ENCODE measurements at places on chromosomes 4 and X. TPM values are rescaled to one million over a fixed set of nuclear protein-coding genes. Genes with fewer than 3 reads are reported as not detected.
A peak's percentile ranks its signal among the peaks of the same experiment; 100 is the strongest.

DNA sequence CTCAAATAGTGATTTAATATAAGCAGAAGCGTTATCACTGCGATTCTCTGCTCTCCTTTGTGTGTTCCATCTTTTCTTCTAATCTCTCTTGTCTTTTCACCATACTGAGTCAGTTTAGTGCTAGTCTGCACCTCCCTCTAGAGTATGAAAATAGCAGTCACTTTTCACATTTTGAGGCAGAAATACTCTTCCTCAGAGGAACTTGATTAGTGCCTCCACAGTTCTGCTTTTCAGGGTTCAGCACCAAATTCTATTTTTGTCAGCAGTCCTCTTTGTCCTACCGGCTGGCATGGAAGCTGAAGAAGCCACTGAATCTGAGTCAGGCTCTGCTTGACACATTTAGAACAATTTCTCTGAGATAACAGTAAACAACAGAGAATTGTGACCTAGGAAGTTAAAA, 49.7 kb upstream of the ANKRD17 start:
- no peak overlapping the region for H3K4me3 ChIP-seq
- no peak overlapping the region for H3K27ac ChIP-seq
- no peaks in the 10 kb centered on the region for H3K36me3 ChIP-seq
- no peaks in the 10 kb centered on the region for H3K4me1 ChIP-seq

DNA sequence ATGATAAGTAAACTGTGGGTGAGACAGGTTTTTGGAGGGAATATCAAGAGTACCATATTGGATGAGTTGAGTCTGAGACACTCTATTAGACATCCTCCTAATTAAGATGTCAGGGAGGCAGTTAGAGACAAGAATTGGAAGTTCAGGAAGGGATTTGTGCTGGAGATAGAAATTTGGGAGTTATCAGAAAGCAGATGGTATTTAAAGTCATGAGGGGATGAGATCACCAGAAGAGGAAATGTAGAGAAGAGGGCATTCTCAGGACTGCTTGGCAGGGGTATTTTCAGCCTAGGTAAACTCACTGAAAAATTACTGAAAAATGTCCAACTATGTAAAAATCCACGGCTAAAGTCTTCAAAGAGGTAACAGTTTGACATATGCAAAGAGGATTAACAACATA, 161.6 kb upstream of the PGRMC2 start:
- H3K27ac ChIP-seq = no peak overlapping the region
- H3K36me3 ChIP-seq = peaks cover 7% of the 10 kb centered on the region
- H3K4me1 ChIP-seq = peaks cover under 1% of the 10 kb centered on the region
- no peak for DNase-seq
- H3K4me3 ChIP-seq = no peak overlapping the region
- no peaks in the 10 kb centered on the region for H3K27me3 ChIP-seq

DNA sequence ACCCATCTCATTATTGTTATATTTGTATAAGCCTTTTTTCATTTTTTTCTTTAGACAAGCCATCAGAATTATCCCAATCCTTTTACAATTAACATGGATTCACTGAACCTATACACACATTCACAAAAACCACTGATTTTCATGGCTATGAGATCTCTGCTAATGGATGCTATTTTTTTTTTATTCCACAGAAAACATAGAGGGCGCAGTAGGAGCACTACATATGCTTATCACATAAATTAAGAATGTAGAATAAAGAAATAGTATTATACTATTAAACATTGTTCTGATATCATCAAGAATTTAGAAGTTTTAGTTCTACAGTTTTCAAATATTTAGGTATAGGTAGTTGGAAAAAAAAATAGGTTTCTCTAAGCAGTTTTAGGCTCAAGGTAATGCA, 1477.4 kb downstream of the ARAP2 start:
- peaks cover 9% of the 10 kb centered on the region for H3K4me1 ChIP-seq
- no peaks in the 10 kb centered on the region for H3K27me3 ChIP-seq
- no peaks in the 10 kb centered on the region for H3K36me3 ChIP-seq
- no peak overlapping the region for H3K4me3 ChIP-seq
- H3K27ac ChIP-seq = no peak overlapping the region
- no peak for DNase-seq

DNA sequence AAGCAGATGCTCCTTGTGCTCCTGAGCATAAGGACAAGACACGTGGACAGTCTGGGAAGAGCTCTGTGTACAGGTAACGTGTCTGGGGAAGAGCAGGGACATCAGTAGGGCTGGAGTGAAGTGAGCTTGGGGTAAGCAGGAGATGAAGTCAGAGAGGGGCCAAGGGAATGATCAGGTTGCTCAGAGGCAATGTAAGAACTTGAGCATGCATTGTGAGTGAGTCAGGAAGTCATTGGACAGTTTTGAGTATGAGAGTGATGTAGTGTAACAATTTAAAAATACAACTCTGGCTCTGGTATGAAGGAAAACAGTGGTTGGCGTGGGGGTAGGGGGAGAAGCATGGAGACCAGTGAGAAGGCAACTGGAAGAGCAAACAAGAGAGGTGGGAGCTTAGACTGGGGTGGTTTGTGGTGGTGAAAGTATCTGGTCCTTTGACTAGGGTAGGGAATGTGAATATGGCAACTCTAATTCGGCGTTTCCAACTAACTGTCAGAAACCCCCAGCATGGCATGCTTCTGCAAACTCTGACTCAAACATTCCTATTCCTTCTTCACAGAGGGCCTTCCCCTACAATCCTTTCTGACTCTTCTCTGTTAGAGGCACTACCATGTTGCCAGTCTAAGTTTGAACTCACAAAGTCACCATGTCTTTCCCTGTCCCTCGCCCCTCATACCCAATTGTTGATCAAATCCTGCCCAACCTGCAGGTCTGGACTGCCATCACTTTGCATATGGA, 57.2 kb downstream of the STBD1 start:
- no peak for DNase-seq
- no peak overlapping the region for H3K27ac ChIP-seq
- H3K36me3 ChIP-seq = peaks cover 20% of the 10 kb centered on the region
- peaks cover 7% of the 10 kb centered on the region for H3K27me3 ChIP-seq

- H3K27me3 ChIP-seq = no peaks in the 10 kb centered on the region
- peaks cover 16% of the 10 kb centered on the region for H3K36me3 ChIP-seq
- DNase-seq = no peak
- H3K27ac ChIP-seq = peak overlapping the region; percentile 34
- peaks cover 10% of the 10 kb centered on the region for H3K4me1 ChIP-seq
These were observed 419.1 kb upstream of the LCORL start for GRCh38 chr4:18440527-18441202.

HEPH gene
- total RNA-seq = 31.7 TPM

- H3K36me3 ChIP-seq = no peaks in the 10 kb centered on the region
- peaks cover 14% of the 10 kb centered on the region for H3K27me3 ChIP-seq
- peak; percentile 65 for DNase-seq
- H3K4me3 ChIP-seq = peak overlapping the region; percentile 89
- H3K4me1 ChIP-seq = peaks cover 73% of the 10 kb centered on the region
- H3K27ac ChIP-seq = peak overlapping the region; percentile 99
These were observed 3.3 kb downstream of the KLF3 start for GRCh38 chr4:38667085-38667893.

DNA sequence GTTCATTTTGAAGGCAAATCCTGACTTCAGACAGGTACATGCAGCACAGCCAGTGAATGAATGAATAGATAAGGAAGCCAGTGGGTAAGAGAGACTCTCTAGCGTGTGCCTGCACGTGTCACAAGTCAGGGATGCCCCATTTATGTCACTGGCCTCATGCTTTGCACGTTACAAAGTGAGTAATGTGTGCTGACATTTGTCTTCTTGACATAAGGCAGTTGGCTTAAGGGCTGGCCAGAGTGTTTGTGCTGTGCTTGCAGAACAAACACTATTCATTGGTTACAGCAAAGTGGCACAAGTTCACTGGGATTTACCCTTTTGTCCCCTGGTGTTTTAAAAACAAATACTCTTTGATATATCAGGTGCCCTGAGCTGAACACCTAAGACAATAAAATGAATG, 55.9 kb downstream of the CRMP1 start:
- no peaks in the 10 kb centered on the region for H3K4me1 ChIP-seq
- H3K27ac ChIP-seq = no peak overlapping the region
- no peaks in the 10 kb centered on the region for H3K27me3 ChIP-seq
- no peak overlapping the region for H3K4me3 ChIP-seq
- peaks cover 76% of the 10 kb centered on the region for H3K36me3 ChIP-seq
- no peak for DNase-seq

GSX2 gene
- total RNA-seq = not detected

DNA sequence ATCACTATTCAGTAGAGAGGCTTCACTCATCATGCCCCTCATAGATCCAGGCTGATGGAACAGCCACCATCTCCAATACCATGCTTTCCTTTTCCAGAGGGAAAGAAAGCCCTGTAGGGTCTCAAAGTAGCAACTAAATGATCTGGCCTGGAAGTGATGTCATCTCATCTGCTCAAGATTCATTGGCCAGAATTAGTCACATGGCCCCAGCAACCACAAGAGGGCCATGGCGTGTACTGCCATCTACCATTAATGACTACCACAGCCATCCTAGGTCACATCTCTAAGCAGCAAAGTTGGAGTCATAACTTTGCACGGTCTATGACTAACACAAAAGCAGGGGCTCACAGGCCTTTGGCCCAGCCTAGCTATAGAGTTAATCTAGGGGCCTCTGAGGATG, 194.8 kb downstream of the KIT start:
- H3K4me3 ChIP-seq = no peak overlapping the region
- no peak for DNase-seq
- no peaks in the 10 kb centered on the region for H3K4me1 ChIP-seq
- H3K27ac ChIP-seq = no peak overlapping the region
- no peaks in the 10 kb centered on the region for H3K27me3 ChIP-seq

DNA sequence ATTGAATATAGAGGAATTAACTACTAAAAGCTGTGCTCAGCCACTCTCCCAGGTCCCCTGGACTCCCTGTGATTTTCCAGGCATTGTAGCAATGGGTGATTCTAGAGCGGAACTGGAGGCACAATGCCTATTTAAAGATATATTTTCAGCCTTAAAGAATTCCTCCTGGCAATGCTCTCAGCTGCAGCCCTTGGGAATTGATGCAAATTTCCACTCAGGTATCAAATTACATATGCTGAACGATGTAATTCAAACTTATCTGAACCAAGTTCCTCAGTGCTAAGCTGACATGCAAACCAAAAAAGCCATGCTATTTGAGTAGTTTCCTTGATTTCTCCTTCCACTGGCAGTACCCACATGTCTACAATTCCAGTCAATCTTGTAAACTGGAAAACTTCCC, 86.3 kb upstream of the GABRA3 start:
- H3K27me3 ChIP-seq = no peaks in the 10 kb centered on the region
- no peak overlapping the region for H3K4me3 ChIP-seq
- H3K36me3 ChIP-seq = no peaks in the 10 kb centered on the region

GRCh38 chrX:153336988-153337387, 3.0 kb downstream of the ZNF275 start:
- DNase-seq = no peak
- H3K36me3 ChIP-seq = peaks cover 17% of the 10 kb centered on the region
- no peak overlapping the region for H3K27ac ChIP-seq
- H3K27me3 ChIP-seq = no peaks in the 10 kb centered on the region
- H3K4me3 ChIP-seq = no peak overlapping the region

TBC1D1 gene
- 142 TPM for total RNA-seq

VSIG4 gene
- 0.25 TPM for total RNA-seq

DNA sequence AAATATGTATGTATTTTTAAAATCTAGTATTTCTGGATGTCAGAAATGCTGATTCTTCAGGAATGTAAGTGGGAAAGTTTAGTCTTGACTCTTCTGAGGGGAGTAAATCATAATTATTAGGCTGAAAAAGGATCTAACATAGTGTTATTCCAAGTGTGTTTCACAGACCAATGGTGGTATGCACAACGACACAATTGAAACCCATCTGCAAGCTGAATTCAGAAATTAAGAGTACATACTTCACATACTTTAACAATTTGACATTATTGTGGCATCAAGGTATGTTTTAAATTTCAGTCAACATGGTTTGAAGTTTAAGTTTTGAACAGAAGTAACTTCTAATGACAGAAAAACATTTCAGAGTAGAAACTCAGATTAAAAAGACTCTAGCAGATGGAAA, 236.7 kb downstream of the SLC7A11 start:
- H3K4me1 ChIP-seq = peaks cover 15% of the 10 kb centered on the region
- H3K4me3 ChIP-seq = no peak overlapping the region
- H3K27me3 ChIP-seq = no peaks in the 10 kb centered on the region
- no peaks in the 10 kb centered on the region for H3K36me3 ChIP-seq
- H3K27ac ChIP-seq = no peak overlapping the region

DNA sequence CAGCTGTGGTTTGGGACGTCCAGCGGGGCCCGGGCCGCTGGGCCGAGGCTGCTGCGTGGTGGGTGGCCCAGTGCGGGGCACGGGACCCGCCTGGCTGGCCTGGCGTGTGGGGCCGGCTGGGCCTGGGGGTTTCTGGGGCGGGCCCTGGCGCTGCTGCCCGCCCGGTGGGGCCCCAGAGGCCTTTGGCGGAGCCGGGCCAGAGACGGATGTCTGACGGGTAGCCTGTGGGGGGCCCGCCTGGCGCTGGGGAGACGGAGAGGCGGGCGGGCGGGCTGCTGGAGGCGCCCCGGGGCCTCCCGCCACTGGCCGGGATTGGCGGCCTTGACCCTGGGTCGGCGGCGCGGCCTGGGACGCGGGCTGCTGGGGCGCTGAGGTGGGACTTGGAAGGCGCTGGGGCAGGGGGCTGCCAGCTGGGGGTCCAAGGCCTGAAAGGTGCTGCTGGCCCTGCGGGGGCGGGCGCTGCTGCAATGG, 8.1 kb upstream of the TIMP1 start:
- no peak for DNase-seq
- peaks cover 32% of the 10 kb centered on the region for H3K4me1 ChIP-seq
- H3K4me3 ChIP-seq = peak overlapping the region; percentile 46
- H3K27ac ChIP-seq = no peak overlapping the region

DNA sequence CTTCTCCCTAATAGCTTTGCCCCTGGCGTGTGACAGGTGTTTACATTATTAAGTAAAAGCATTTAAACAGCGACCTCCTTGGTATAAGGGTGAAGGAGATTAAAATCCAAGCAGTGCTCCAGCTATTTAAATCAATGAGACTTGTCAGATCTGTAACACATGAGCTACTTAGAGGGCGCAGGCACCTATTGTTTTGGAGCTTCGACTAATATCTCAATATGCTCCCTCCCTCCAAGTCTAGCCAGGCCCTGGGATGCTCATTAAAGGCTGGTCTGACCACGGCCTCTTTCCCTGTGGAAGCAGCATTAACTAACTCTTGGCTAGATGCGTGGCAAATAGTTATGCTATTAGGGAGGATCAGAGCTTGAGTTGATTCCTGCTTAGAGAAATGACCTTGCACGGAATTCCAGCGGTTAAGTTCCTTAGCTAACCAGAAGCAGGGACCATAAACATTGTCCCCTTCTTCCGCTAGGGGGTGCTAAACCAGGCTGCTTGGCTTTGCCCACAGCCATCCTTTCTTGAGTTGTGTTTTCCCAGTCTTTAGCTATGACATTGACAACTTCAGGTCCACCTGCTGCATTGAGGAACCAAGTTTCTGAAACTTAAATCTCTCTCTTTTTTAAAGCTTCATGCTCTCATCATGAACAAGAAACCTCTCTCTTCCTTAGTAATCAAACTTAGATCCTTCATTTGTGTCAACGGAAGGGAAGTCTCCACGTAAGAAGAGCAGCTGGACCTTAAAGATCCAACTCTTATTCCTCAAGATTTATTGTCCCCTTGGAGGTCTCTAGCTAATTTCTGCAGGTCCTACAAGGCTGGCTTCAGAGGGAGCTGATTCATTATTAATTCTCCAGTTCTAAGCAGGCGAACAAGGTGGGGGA, 80.7 kb upstream of the IGFBP7 start:
- peak; percentile 78 for DNase-seq
- H3K36me3 ChIP-seq = no peaks in the 10 kb centered on the region
- no peak overlapping the region for H3K4me3 ChIP-seq
- H3K27me3 ChIP-seq = peaks cover 20% of the 10 kb centered on the region
- H3K4me1 ChIP-seq = peaks cover 78% of the 10 kb centered on the region

RPA4 gene
- total RNA-seq = not detected

MAGEA8 gene
- not detected for total RNA-seq

USP17L10 gene
- total RNA-seq = not detected
